Fibroblast of skin of left biceps (primary cell): ENCODE measurements at places on chromosomes 2 and 18.

DNA sequence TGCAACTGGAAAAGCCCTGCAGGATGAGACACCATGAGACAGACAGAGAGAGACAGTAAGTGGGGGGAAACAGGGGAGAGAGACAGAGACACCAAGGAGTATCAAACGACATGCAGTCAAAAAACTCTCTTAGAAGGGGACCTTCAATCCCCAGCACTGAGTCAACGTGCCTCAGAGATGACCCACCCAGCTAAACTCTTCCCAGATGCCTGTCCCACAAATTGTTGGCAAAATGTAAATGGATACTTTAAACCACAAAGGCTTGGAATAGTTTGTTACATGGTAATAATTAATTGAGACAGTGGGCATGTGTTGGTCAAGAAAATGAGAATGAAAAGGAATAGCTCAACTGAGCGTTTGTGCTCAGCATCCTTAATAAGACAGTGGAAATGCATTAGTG, 98.3 kb downstream of the GRB14 start:
- DNase-seq: no peak

- DNase-seq: no peak
Measured at GRCh38 chr2:235757212-235757611, 263.4 kb downstream of the AGAP1 start.

DNA sequence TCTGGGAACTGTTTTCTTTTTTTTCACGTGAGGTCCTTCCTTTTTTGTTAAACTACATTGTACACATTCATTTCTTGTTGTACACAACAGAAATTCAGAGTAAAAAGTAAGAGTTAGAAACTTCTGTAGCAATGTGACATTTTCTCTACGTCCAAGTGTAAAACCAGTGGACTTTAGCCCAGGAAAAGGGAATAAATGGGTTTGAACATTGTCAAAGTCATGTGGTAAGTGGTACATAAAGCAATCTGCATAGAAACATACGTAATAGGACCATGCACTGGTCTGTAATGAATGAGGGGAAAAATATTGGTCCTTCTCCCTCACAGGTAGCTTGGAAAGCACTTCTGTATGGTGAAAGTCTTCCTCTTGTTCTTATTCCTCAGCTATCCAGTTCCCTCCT, 421.4 kb downstream of the SETBP1 start:
- DNase-seq: no peak

GRCh38 chr2:116696223-116696622, 1118.3 kb upstream of the DDX18 start:
- no peak for DNase-seq

- no peak for DNase-seq
Measured at GRCh38 chr2:55604027-55604565, 13.3 kb downstream of the PPP4R3B start.
